Right renal cortex interstitium (tissue), 3 donors: ENCODE measurements at places on chromosomes 1 and 21.
A peak's percentile ranks its signal among the peaks of the same experiment; 100 is the strongest.

DNA sequence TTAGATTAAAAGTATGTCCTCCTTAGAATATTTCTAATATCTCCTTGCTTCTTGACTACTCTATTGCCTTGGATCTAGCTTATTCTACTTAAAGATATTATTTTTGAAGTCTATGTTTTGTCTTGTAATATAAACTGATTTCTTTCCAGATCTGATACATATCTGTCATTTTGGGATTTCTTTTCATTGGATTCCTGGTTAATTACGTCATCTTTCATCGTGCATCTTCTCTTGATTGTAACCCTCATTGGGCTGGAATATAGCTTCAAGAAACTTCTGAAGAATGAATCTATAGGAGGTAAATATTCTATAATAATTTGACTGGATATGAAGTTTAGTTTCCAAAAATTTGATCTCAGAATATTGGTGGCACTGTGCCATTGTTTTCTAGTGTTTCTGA, 12.1 kb downstream of the NTMT2 start:
- DNase-seq = no peak

GRCh38 chr1:23922321-23922943, 9.3 kb upstream of the CNR2 start:
- DNase-seq = no peak

- DNase-seq = no peak
Observed at GRCh38 chr1:99781798-99782197, 15.4 kb upstream of the FRRS1 start.

DNA sequence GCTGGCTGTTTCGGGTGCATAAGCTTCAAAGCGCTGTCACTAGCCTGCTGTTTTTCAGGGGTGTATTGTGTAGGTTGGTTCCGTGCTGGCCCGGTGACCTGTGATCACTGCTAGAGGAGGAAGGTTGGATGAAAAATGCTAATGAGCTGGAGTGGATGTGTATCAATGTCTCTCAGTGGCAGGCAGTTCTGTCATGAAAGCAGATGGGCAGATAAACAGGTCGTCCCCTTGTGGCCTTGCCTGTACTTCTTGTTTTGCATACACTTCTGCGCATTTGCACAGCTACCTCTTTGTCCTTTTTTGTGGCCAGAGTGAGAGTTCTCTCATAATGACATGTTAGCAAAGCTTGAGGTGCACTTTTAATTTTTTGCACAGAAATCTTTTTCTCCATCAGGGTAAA, 2.9 kb downstream of the SELENON start:
- DNase-seq = no peak

GRCh38 chr1:209430107-209430506, 153.4 kb upstream of the CAMK1G start:
- DNase-seq = no peak

DNA sequence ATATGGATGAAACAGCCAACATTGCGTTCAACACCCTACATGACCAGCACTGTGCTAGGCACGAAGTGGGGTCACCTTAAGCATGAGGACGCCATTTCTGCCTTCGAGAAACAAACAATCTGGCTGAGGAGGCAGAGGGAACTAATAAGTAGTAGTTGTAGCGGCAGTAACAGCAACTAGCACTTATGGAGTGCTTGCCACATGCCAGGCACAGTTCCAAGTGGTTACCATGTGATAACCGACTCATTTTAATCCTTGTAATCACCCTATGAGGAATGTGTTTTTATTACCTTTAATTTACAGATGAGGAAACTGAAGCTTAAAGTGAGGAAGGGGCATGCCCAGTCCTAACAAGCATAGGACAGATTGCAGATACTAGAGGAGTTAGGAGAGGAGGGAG, 33.7 kb downstream of the KCND3 start:
- no peak for DNase-seq

DNA sequence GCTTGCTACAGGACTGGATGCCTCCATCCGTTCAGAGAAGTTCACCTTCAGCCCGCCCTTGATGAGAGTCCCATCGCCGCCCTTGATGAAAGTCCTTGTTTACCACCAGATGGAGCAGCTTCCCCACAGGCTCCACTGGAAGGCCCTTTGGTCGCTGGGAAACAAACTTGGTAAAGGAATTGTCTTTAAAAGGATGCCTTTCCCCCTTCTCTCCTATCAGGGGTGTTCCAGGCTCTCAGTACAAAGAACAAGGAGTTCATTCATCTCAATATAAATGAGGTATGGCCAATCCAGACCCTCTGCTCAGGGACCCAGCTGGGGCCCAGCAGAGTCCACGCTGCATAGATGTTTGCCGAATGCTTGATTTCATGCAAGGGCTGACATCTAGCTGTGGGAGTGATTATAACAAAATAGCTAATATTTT, 50.8 kb downstream of the CAPN9 start:
- DNase-seq = peak; percentile 47

- DNase-seq = no peak
Observed at GRCh38 chr1:12159816-12160215, 7.0 kb upstream of the TNFRSF1B start.

GRCh38 chr1:24284156-24284471, 35.0 kb upstream of the GRHL3 start:
- no peak for DNase-seq

- no peak for DNase-seq
Observed at GRCh38 chr1:65658122-65658521, 134.6 kb upstream of the PDE4B start.

GRCh38 chr1:47209091-47209490, 19.3 kb upstream of the PDZK1IP1 start:
- no peak for DNase-seq

DNA sequence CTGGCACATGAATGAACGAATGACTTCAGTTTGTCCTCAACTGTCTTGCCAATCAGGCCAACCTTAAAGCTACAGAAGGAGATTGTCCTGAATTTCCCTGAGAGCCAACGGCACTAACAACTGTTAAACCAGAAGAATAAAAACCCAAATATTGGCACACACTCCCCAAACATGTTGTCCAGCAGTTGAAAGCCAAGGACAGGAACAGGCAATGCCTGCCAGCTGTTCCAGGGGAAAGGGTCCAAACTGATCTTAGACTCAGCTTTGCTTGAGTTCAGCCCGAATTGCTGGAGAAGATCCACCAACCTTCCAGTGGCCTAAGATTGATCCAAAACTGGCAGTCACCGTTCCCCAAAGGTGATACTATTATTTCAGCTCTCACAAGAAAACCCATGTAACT, 22.4 kb upstream of the AHCTF1 start:
- DNase-seq = no peak

- no peak for DNase-seq
Observed at GRCh38 chr1:26046246-26047095, 553 bp upstream of the SLC30A2 start.

GRCh38 chr21:43362915-43363314, 64.0 kb downstream of the SIK1 start:
- DNase-seq = no peak

DNA sequence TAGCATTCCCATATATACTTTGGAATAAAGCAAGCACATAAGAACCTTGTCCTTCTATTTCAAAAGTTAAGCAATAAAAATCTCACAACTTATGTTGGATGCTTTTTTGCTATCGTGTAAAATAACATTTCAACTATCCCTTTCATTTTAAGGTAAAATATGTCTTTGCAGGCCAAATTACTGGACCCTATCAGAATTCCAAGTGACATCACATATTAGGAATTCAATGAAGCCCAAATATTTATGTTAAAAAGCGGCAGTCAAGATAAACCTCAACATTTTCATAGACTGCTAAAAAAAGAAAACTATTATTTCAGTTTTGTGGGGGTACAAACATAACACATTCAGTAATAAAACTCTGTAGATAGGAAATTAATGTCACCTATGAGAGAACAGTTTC, 252.0 kb downstream of the KCTD3 start:
- no peak for DNase-seq

DNA sequence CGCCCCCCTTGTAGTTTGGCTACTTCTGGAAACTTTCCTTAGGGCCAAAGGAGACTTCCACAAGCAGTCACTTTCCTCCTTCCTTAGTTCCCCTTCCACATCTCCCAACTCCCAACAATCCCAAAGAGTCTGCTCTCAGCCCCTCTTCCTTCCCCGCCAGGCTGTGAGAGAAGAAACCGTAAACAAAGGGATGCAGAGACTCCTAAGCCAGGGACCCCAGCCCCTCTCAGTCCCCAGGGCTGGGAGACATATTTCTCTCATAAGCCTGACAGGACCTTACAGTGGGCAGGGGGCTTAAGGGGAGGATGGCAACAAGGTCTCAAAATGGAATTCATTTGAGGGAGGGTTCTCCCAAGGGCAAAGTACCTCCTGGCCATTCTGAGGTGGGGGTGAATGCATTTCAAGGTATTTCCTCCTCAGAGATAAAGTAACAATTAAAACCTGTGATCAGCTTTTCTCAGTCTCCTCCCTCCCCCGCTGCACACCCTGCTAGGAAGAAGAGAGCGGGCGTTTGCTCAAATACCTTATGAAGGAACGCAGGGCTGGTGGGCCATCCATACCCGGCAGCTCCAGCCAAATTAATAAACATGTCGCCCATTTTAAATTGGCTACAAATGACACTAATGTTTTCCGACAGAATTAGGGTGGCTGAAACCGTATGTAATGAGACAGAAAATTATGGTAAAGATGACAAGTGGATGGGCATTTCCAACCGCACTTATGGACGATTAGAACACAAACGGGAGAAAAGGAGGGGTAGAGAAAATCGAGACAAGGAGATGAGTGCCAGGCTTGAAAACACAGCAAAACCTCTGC, 4.0 kb downstream of the BARHL2 start:
- DNase-seq = no peak

GRCh38 chr1:91806181-91806768, 79.7 kb downstream of the TGFBR3 start:
- no peak for DNase-seq

DNA sequence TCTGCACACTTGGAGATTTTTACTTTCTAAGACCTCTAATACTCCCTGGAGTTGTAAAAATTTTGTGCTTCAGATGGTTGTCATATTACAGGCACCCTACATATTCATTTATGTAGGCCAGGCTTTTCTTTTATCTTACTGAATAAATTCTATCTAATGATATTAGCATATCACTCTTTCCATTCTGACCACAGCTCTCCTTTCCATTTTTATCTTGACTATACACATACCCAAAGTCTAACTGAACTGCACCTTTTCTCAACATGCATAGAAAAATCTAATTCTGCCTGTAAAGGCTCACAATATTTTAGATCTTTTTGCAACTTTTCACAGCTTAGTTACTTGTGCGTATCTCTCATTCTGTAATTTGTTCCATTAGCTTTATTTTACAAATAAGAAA, 52.7 kb upstream of the TSHB start:
- DNase-seq = no peak

DNA sequence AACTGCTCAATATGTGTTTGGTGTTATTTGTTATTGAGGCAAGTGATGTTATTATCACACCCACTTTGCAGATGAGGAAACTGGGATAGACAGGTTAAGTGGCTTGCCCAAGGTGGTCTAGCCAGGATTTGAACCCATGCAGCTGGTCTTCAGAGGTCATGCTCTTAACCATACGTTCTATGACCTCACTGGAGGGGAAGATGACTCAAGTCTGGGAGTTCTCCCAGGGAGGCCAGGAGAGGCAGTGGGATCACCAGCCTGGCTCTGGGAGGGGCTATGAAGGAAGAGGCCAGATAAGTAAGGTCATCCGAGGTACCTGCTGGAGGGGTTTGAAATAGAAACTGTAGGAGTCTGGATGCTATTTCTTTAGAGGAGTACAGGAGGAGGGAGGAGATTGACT, 95.3 kb downstream of the NAV1 start:
- no peak for DNase-seq

DNA sequence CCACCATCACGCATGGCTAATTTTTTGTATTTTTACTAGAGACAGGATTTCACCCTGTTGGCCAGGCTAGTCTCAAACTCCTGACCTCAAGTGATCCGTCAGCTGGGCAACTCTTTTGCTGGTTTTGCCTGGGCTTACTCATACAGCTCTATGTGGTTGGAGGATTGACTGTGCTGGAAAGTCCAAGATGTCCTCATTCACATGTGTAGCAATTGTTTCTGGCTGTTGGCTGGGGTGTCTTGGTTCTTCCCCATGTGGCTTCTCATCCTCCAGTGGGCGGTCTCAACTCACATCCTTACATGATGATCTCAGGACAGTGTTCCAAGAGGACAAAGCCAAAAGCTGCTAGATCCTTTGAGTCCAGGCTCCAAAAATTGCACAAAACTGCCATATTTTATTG, 53.3 kb downstream of the TEX35 start:
- no peak for DNase-seq

GRCh38 chr21:42229676-42230075, 10.7 kb downstream of the ABCG1 start:
- no peak for DNase-seq

GRCh38 chr1:64426681-64427080, 43.2 kb upstream of the CACHD1 start:
- DNase-seq = no peak

GRCh38 chr1:154495496-154496273, 6.3 kb upstream of the TDRD10 start:
- DNase-seq = no peak

GRCh38 chr1:160550572-160551034, 27.5 kb upstream of the SLAMF6 start:
- DNase-seq = no peak

DNA sequence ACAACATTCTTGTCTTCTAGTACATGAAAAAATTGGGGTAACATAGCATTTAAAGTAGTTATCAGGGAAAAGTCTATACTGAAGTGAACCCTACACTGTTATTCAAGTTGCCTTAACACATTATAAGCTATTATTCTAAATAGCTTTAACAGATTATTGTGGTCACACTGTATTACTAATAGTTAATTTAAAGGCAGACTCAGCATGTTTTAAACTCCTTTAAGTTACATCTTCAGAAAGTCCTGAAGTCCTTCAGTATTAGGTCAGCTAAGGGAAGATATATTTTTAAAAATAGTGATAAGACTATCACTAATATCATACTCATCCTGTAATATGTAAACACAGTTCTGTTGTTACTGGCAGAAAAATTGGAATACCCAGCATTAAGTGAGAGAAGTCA, 67.4 kb downstream of the GPR137B start:
- DNase-seq = no peak

GRCh38 chr1:92486251-92487077, at the start of gene GFI1:
Gene GFI1, minus strand, starts transcription at chr1:92486925. Its CDS starts 3,438 bp downstream, at chr1:92483487.
- no peak for DNase-seq

DNA sequence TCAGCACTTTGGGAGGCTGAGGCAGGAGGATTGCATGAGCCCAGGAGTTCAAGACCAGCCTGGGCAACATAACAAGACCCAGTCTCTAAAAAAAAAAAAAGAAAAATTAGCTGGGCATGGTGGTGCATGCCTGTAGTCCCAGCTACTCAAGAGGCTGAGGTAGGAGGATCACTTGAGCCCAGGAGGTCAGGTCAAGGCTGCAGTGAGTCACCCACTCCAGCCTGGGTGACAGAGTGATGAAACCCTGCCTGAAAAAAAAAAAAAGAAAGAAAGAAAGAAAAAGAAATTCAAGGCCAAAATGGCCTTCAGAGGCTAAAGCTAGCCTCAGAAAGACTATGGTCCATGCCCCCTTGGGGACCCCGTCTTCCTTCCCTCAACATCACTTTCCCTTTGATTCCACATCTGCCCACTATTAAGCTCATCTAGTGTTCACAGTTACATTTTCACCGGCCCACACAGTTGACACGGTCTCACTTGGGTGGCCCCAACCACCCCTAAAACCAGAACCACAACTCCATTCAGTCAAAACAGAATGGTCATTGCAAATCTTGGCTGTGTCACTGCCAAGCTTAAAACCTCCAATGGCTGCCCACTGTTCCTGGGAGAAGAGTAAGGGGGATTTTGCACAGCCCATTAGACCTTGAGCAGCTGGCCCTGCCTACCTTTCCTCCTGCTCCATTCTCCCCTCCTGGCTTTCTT, 2.1 kb upstream of the CAPN8 start:
- DNase-seq = no peak
